T-cell (primary cell): ENCODE measurements at places on chromosomes 11 and 22. TPM values are rescaled to one million over a fixed set of nuclear protein-coding genes. Genes with fewer than 3 reads are reported as not detected.

DNA sequence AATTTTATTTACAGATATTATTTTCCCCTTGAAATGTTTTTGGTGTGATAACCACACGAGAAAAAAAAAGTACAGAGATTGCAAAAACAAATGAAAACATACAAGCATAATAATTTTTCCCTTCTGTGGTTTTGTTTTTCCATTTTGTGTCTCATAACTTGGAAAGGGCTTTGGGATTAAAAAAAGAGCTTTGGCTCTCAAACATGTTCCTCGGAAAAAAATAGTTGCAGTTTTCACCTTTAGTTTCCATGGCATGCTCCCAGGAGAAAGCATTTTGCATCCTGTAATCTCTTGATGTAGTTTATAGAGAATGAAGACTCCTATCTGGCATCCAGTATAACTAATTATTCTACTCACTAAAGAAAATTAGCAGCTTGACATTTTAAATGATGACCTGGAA, 362.1 kb upstream of the PDGFD start:
- no peaks in the 10 kb centered on the region for H3K36me3 ChIP-seq
- no peaks in the 10 kb centered on the region for H3K4me1 ChIP-seq
- no peak overlapping the region for H3K4me3 ChIP-seq
- no peaks in the 10 kb centered on the region for H3K27me3 ChIP-seq

DNA sequence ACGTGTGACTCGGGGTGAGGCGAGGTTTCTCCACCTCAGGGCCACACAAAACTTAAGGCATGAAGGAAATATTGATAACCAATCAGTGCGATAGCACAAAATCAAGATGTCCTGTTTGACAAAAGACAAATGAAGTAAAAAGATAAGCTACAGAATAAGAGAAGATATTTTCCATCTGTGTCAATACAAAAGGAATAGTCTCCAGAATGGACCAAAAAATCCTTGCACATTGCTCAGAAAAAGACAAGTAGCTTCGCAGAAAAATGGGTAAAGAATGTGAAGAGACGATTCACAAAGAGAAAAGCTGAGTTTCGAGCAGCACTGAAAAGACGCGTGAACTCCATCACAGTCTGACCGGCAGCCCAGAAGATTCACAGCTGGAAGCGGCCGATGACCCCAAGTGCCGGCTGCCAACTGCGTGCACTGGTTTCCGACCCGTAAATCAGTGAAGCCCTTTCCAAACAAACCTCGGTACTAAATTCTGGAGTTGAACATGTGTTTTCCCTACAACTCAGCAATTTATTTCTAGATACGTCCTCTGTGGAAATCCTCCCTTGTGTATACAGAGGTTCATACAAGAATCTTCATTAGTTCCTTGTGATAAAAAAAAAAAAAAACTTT, 308.4 kb downstream of the BRD1 start:
- H3K4me1 ChIP-seq, result no peaks in the 10 kb centered on the region
- H3K36me3 ChIP-seq, result no peaks in the 10 kb centered on the region
- no peak overlapping the region for H3K4me3 ChIP-seq
- H3K27ac ChIP-seq, result no peak overlapping the region
- DNase-seq, result no peak
- no peaks in the 10 kb centered on the region for H3K27me3 ChIP-seq

DNA sequence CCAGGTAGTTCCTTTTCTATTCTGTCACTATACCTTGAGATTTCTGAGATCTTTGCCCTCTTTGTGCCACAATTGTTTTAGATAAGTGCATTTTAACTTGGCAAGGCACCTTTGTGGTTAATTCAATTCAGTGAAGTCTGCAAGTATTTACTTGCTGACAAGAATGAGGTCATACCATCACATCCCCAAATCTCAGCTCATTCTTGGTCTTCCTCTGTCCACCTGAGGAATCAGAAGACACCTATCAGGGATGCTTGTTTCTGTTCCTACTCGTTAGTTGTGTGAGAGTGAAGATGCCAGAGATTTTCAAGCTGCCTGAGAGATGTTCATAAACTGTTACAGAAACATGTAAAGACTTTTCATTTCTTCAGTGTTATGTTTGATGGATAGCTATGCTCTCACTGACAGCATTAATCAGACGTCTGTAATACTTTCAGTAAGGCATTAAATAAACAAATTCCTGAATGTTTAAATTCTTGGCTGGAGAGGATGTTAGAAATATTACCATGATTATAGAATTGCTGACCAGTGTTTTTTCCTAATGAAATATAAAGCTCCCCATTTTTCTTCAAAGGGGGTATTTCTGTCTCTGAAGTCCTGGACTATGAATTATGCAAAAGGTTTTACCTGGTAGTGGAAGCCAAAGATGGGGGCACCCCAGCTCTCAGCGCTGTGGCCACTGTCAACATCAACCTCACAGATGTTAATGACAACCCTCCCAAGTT, 135.0 kb upstream of the MTNR1B start:
- no peaks in the 10 kb centered on the region for H3K4me1 ChIP-seq
- no peaks in the 10 kb centered on the region for H3K27me3 ChIP-seq
- H3K27ac ChIP-seq, result no peak overlapping the region
- H3K36me3 ChIP-seq, result no peaks in the 10 kb centered on the region
- H3K4me3 ChIP-seq, result no peak overlapping the region

DNA sequence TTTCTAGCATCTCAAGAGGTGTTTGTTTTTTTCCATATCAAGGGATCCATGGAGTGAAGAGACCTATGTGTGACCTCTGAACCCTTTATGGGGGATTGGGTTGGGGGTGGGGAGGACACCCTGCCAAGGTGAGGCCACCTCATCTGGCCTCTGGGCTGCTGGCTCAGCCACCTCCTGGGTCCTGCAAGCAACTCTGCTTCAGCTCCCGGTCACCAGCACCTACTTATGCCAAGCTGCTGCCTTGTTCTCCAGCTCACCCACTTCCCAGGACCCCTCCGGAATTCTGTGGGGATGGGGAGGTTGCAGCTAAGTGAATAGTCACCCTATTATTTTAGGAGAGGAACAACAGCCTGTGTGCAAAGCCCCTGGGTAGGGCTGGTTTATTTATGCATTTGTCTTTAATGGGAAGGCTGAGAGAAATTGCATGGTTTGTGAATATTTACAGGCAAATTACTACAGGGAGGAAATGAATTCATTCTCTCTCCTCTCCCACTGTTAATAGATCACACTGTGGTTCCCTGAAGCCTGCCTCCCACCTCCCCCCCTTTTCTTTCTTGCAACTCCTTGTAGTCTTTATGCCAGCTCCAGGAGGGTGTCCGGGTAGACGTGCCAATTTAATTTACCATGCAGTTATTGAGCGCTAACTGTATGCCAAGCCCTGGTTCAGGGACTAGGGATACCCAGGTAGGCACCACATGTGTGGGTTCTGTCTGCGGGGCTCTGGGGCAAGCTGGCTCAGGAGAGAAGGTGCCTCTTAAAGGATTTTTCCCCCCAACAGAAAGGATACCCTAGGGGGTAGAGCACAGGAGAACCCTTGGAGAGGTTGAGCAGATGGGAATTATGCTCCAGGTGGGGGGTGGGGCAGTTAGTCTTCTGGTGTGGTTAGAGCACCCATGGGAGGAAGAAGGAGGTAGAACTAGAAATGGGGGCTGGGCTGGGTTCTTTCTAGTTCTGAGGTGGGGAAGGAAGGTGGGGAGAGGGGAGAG, 50.7 kb downstream of the TSPAN18 start:
- H3K27me3 ChIP-seq, result no peaks in the 10 kb centered on the region
- H3K36me3 ChIP-seq, result peaks cover 2% of the 10 kb centered on the region
- H3K4me1 ChIP-seq, result no peaks in the 10 kb centered on the region
- no peak overlapping the region for H3K4me3 ChIP-seq
- H3K27ac ChIP-seq, result no peak overlapping the region

DNA sequence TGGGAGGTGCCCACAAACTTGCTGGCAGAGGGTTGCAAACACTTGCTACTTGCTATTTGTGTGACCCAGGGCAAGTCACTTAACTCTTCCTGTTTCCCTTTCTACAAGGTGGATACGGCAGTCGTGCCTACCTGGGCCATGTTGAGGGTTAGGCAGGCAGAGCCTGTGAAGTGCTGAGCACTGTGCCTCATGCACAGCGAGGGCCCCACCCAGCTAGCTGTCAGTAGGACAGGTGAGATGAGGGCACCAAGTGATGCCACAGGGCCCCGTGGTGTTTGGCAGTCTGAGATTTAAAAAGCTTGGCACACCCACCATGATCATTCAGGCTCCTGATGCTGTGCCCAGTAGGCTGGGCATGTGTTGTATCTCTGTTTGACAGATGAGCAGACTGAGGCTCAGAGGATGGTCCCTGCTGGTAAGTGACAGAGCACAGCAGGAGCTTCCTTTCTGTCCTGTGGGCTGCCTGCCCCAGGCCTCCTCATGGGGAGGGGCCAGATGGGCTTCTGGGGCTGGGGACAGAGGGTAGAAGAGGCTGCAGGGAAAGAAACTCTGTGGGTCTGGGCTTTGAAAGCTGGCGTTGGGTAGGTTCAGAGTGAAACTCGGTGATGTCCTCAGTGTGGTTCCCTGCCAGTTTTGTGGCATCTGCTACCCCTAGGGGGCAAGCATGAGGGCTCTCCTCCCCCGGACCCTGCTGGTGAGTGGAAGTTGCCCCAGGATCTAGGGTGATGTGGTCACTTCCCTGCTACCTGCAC, 59.3 kb downstream of the TSPAN18 start:
- no peak for DNase-seq
- H3K27me3 ChIP-seq, result peaks cover 3% of the 10 kb centered on the region
- no peaks in the 10 kb centered on the region for H3K4me1 ChIP-seq
- no peak overlapping the region for H3K27ac ChIP-seq

The SLCO2B1 gene
- total RNA-seq, result 0.79 TPM

The CCDC157 gene
- total RNA-seq, result 6.3 TPM

The KCNC1 gene
- total RNA-seq, result not detected
